NCI-H774 (cell line): ENCODE measurements at places on chromosomes 11 and 22.

- DNase-seq: no peak
Measured at GRCh38 chr11:100799445-100799844, 112.4 kb downstream of the ARHGAP42 start.

DNA sequence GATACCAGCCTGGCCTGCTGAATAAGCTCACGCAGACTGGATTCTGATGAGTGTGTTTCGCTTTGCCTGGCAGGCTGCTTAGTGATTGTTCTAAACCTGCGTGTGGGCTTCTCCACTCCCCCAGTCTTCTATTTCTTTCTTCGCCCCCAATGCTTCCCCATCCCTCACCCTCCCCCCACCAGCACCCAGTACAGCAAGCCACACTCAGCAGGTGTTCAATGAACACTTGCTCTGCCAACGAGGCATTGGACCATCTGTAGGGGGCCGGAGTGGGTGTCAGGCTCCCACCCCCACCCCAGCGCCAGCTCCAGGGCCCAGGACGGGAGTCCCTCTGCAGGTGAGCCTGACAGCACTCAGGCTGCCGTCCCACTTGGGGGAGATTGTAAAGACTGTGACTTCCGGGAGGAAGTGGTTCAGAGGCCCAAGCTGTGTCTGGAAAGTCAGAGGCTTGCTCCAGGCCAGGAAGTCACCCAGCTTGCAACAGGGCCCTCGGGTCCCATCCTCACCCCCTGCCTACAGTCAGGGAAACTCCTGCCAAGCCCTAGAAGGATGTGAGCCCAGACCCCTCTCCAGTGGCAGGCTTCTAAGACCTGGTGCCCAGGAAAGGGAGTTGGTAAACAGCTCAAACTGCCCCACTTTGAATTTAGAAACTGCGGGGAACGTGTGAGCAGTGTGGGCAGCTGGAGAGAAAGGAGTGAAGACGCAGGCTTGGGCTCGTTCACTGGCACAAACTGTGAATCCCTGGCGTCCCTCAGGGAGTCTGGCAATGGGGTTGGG lies 66.3 kb upstream of the PRDM11 start:
- DNase-seq: no peak

- DNase-seq: no peak
Measured at GRCh38 chr22:38524429-38524828, 18.3 kb upstream of the DDX17 start.

- no peak for DNase-seq
Measured at GRCh38 chr11:77455740-77456139, 18.2 kb downstream of the PAK1 start.

DNA sequence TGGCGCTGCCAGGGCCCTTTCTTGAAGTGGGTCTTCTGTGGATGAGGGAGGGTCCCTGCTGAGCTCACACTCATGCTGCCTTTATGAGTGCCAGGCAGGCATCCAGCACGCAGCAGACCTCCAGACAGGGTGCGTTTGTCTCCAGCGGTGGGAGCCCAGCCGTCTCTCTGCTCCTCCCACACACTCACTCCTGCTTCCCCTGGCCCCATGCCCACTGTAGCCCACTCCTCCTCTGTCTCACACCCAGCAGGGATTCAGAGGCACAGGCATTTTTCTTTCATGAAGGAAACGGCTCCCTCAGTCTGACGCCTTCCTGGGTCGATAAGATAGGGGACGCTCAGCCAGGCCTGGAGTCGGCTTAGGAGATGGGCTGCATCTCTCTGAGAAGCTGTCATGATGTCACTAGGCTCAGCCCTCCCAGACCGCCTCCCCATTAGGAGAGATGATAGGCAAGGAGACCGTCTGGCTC lies 183.9 kb upstream of the NCAM1 start:
- no peak for DNase-seq

DNA sequence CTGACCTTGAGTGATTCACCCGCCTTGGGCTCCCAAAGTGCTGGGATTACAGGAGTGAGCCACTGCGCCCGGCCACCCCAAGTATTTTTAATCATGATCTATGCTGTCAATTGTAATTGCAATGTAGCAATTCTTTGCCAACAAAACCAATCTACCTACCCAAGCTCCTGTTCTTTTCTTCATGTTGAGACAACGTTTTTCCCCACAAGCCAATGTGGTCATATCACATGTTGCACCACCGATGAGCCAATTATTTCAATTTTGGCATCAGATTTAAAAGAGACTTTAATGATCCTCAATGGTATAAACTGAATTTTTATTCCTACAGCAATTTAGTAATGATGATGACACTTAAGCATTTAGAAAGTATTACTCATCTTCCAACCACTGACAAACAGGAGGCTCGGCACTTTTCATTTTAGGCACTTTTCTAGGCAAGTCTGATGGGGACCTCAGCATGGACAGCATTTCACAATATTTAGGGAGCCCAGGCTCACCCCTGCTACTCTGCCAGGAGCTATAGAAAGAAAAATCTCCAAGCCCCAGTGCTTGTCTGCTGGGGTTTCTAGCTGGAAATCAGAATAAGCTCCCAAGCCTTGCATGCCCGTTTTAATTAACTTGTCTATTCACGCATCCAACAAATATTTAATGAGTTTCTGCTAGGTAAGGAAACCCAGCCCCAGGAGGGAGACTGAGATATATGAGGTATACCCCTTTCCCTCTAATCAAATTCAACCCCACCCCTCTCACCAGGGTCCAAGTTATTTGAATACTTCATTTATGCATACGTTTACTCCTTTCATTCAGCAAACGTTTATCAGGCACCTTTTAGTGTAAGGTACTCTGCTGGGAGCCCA lies 291.4 kb downstream of the ST3GAL4 start:
- DNase-seq: no peak
